ENCODE measurements at places on chromosomes 7 and 10.

GRCh38 chr7:81094952-81095351 lies 176.1 kb upstream of the SEMA3C start:
- no peak for DNase-seq

DNA sequence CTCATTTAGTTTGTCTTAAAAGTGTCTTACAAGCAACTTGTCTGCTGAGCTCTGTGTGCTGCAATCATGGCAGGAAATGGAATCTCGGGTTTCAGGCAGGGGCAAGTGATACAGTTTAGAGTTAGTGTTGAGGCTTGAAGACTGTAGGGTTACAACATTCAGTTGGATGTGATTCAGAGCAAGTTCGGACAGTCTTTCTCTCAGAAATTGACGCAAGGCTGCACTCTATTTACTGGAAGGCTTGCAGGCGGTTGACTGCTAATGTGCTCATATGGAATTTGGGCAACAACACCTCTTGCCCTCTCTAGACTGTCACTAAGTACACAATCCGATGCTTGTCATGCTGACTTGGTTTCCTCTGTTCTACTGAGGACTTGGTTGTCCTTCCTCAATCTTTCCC lies 161.7 kb upstream of the BMPER start:
- no peak for DNase-seq

GRCh38 chr7:79227044-79227443 lies 226.4 kb downstream of the MAGI2 start:
- DNase-seq: no peak

- no peak for DNase-seq
Observed at GRCh38 chr10:28837613-28838390, 160.5 kb downstream of the BAMBI start.

DNA sequence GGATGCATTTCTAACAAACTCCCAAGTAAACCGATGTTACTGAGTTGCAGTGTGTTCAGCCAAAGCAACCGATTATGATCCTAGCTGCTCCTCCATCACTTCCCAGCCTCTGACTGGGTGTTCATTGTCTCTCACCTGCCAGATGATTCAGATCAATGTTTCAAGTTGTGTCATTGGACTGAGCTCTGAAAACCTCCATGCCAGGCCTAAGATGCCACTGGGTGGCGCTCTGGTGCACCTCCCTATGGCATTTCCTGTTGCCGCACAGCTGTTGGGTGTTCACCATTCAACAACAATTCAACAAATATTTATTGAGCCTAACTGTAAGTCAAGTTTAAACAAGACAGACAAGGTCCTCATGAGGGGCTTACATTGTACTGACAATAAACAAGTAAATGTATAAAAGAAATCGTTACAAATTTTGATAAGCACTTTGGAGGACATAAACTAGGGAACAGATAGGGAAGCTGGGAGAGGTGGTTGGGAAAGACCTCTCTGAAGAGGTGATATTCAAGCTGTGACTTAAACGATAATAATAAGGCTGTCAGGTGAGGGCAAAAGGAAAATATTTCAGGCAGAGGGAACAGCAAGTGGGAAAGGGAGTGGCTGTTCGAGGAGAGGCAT lies 22.8 kb downstream of the RGR start:
- peak; percentile 59 for DNase-seq

GRCh38 chr10:80462981-80463741 lies 9.1 kb downstream of the TSPAN14 start:
- DNase-seq: no peak

- DNase-seq: no peak
Observed at GRCh38 chr7:90816511-90817142, 220.5 kb downstream of the CDK14 start.

- no peak for DNase-seq
Observed at GRCh38 chr10:118501637-118502440, 93.6 kb downstream of the PRLHR start.

DNA sequence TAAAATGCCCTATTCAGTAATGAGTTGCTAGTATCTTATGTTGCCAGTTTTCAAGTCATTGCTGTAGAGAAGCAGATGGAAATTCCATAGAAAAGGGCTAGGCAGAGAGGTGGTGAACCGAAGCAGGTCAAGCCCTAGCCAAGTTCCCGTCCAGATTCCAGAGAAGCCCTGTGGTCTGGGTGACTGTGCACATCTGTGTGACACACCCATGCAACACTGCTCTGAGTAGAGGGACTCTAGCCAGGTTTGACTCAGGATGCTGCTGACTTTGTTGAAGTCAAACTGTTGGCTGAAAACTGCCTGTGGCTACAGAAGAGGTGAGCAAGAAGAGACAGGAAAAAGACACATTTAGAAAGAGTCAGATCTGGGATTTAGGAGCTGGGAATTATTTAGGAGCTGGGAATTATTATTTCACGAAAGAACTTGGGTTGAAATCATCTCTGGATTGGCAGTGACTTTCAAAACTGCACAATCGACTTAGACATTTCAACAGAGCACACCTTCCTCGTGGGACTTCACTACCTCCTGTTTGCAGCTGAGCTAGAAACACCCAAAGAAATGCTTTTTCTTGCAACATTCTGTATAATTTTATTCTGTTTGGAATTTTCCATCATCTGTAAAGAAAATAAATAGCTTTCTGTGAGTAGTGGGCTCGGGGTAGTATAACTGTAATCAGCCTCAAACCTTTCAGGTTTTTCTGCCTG lies 149.1 kb upstream of the PRKCQ start:
- no peak for DNase-seq

GRCh38 chr10:24465891-24466818 lies 257.2 kb downstream of the KIAA1217 start:
- DNase-seq: peak; percentile 74

Measured in upper lobe of left lung (tissue), 6 donors.